ENCODE measurements at places on chromosomes 3 and 15.

DNA sequence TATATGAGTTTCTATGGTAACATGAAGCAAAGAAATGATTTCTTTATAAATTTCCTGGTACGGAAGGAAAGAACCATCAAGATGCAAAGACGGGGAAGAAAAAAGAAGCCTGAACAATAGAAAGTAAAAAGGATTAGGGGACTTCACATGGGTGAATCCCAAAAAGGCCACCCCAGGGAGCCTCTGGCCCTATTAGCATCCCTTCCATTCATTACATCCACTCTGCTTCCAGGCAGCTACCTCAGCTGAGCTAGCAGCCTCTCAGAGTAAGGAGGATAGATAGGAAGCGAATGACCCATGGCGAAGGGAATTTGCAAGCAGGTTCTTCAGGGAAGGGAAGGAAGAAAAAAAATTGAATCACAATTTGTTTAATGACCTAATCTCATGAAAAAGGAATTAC, 81.6 kb downstream of the GABRB3 start:
- no peaks in the 10 kb centered on the region for H3K36me3 ChIP-seq
- no peak overlapping the region for H3K4me3 ChIP-seq
- no peaks in the 10 kb centered on the region for H3K27me3 ChIP-seq

DNA sequence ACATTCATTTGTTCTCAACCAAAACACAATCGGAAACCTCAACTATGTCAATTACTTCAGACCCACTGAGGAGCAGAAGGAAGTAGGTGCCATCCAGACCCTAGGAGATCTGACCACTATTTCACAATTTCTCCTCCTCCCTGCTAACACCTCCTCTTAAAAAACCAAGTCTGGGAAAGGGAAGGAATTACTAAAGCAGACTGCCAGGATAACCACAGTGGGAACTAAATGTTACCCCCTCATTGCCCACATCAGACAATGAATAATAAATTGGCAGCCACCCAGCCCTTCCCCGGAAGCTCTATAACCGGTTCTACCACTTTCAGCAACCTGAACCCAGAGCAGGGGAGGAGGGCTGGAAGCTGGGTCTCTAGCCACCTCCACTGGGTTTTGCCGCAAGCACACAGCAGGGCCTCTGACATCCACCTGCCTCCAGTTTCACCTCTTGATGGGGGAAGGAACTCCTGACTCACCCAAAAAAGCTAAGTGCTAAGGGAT, 17.6 kb downstream of the C15orf62 start:
- no peak overlapping the region for H3K4me3 ChIP-seq
- H3K4me1 ChIP-seq = no peaks in the 10 kb centered on the region
- H3K27ac ChIP-seq = no peak overlapping the region
- H3K36me3 ChIP-seq = peaks cover 9% of the 10 kb centered on the region

DNA sequence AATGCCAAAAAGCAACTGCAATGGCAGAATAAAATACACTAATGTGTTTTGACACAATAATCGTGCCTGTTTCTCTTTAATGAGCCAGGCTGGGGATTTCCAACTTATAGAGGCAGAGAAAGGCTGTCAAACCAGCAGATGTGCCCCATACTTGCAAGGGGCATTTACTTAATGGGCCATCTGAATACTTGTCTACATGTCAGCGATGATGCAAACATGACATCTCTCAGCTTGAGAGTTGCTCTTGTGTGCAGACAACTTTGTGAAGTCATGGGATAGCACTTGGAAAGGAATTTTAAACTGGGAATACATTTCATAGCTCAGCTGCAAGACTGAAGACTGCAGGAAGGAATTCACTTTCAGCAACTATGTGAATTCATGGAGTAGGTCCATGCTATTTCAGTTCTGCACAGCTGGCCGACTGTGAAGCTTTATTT, 127.4 kb upstream of the ADAMTS9 start:
- H3K4me1 ChIP-seq = peaks cover 13% of the 10 kb centered on the region
- no peak overlapping the region for H3K4me3 ChIP-seq
- no peak overlapping the region for H3K27ac ChIP-seq

- no peak overlapping the region for H3K27ac ChIP-seq
- H3K4me1 ChIP-seq = no peaks in the 10 kb centered on the region
- no peak for DNase-seq
Observed at GRCh38 chr3:191434024-191434423, 26.9 kb upstream of the PYDC2 start.

DNA sequence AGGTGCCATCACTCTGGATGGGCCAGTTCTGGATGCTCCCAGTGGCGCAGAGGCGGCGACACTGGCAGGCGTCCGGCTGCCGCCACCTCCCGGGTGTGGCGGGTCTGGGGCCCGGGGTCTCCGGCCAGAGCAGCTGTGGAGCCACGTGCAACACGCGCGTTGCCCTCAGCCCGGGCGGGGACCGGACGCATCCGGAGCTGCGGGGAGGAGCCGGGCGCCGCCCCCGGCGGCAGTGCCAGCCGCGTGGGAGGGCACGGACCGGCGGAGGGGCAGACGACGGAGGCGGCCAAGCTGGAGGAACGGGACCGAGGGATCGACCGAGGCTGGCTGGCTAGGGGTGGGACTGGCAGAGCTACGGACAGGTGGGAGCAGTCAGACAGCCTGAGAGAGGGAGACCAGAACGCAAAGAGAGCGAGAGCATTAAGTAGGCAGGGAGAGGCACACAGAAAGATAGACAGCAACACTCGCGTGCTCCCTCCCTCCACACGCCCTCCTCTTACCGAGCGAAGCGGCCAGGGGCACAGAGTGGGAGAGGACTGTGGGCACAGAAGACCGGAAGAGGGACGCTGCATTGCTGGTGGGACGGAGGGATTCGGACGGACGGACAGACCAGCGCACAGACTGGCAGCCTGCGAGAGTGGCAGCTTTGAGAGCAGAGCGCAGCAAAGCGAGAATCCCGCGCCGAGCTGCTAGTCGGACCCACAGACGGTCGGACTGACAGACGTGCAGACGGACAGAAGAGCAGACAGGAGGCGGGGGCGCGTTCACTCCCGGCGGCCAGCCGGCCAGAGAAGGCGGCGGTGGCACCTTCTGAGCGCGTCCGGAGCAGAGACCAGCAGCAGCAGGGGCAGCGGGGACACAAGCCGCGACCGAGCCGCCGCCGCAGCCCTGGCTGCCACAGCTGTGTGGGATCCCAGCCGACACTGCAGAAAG, at the start of gene ARPP21:
Gene ARPP21, plus strand, starts transcription at position 272 of the 933 bp plus-strand sequence. CDS start 42,227 bp downstream, outside the sequence.
- peak within 1 kb of the TSS; percentile 86 for H3K4me3 ChIP-seq
- DNase-seq = peak; percentile 49
- no peak within 1 kb of the TSS for H3K27ac ChIP-seq
- peaks cover 4% of the 10 kb centered on the region for H3K4me1 ChIP-seq
- H3K27me3 ChIP-seq = peaks cover 6% of the 10 kb centered on the region

DNA sequence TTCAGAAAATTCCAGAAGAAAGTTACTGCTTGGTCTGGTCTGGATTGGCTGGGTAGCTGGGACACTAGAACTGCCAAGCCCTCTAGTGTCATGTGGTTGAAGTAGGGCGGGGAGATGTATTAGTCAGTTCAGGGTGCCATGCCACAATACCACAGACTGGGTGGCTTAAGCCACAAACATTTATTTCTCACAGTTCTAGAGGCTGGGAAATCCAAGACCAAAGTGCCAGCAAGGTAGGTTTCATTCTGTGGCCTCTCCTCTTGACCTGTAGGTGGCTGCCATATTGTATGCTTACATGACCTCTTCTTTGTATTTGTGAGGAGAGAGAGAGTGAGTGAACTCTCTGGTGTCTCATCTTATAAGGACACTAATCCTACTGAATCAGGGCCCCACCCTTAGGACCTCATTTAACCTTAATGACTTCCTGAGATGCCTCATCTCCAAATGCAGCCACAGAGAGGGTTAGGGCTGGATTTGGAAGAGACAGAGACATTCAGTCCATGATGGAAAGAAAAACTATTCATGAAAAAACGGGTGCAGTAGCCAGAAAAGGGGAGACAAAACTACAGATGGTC, 18.1 kb upstream of the ZSCAN2 start:
- DNase-seq = no peak
- no peak overlapping the region for H3K4me3 ChIP-seq
- H3K27ac ChIP-seq = no peak overlapping the region
- H3K36me3 ChIP-seq = no peaks in the 10 kb centered on the region
- H3K27me3 ChIP-seq = peaks cover 19% of the 10 kb centered on the region

GRCh38 chr3:195769551-195769950, 42.2 kb downstream of the MUC4 start:
- no peaks in the 10 kb centered on the region for H3K4me1 ChIP-seq
- DNase-seq = no peak
- no peak overlapping the region for H3K27ac ChIP-seq

GRCh38 chr15:55528812-55529211, 20.8 kb upstream of the DNAAF4 start:
- DNase-seq = no peak
- no peak overlapping the region for H3K4me3 ChIP-seq
- H3K4me1 ChIP-seq = no peaks in the 10 kb centered on the region
- no peaks in the 10 kb centered on the region for H3K27me3 ChIP-seq
- no peak overlapping the region for H3K27ac ChIP-seq
- H3K36me3 ChIP-seq = no peaks in the 10 kb centered on the region

GRCh38 chr3:189699885-189700284, 68.7 kb downstream of the TP63 start:
- H3K4me1 ChIP-seq = no peaks in the 10 kb centered on the region
- DNase-seq = no peak
- H3K36me3 ChIP-seq = no peaks in the 10 kb centered on the region
- no peaks in the 10 kb centered on the region for H3K27me3 ChIP-seq
- H3K4me3 ChIP-seq = no peak overlapping the region
- H3K27ac ChIP-seq = no peak overlapping the region

DNA sequence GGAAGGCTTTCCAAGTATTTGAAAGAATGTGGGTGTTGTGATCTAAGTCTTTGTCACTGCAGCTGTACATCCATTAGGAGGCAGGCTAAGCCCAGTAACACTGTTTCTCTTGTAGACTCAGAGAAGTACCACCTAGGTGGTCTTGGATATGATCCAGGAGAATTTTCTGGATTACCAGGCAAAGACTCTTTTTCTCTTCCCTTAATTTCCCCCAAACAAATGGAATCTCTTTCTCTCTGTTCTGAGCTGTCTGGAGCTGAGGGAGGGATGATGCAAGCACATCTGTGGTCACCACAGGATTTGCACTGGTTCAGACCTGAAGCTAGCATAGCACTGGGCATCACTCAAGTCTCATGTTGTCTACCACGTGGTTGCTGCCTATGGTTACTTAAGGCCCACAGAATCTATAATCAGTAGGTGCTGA, 227.6 kb downstream of the NECTIN3 start:
- H3K4me3 ChIP-seq = no peak overlapping the region
- no peak for DNase-seq
- no peak overlapping the region for H3K27ac ChIP-seq
- no peaks in the 10 kb centered on the region for H3K27me3 ChIP-seq
- H3K36me3 ChIP-seq = no peaks in the 10 kb centered on the region

GRCh38 chr3:186989429-186989828, 59.1 kb downstream of the ST6GAL1 start:
- no peak for DNase-seq
- H3K27ac ChIP-seq = no peak overlapping the region
- H3K4me1 ChIP-seq = no peaks in the 10 kb centered on the region
- H3K36me3 ChIP-seq = peaks cover 4% of the 10 kb centered on the region
- H3K4me3 ChIP-seq = no peak overlapping the region

All from neuronal stem cell (in vitro differentiated cells).